HS-5 (cell line): ENCODE measurements at places on chromosomes 5 and 9.

GRCh38 chr5:106269252-106269843, 1401.4 kb downstream of the EFNA5 start:
- DNase-seq = peak; percentile 25

GRCh38 chr5:57488215-57488955, 5.8 kb upstream of the ACTBL2 start:
- peak; percentile 61 for DNase-seq

DNA sequence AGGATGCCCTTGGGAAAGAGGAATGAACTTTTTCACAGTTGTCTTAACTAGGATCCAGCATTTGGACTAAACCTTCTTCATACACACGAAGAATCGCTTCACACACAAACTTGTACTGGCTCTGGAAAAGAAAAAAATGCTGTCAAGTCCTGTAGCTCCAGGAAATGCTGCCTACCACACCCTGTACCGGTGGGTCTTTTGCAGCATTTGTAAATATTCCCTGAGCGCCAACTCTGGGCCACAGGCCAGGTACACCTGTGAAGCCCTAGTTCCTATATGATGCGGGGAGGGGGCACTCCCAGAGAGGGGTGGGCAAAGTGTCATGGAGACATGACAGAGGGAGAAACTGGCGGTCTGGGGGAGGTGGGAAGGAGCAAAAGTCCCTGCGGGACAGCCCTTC, 58.7 kb upstream of the EPB41L4B start:
- no peak for DNase-seq

DNA sequence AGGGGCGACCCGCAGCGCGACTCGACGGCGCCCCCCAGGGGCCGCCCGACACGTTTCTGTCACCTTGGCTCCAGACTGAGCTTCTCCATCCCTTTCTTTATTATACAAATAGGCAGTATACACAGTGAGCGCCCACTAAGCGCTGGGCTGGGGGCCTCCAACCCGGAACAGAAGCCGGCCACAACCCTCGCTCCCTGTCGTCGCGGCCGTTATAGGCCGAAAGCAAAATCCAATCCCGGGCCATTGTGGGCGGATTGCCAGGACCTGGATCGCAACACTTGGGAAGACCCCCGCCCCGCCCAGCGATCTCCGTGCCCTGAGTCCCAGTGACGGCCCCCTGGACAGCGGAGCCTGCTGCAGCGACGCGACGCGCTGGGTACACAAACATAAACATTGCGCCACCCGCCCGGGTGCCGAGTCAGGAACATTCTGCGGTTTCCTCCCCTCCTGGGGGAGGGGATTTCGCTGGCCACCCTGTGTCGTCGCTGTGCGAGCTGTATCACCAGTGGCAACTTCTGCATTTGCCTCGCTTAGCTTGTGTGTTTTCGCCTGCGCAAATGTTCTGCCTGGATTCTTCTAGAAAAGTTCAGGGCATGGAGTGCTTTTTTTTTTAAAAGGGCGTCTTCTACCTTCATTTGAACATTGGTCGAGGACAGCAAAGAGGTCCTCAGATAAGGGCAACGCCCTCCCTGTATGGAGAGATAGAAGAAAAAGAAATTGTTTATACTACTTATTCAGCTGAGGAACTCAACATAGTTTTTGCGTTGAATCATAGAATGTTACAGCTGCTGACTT, 1.3 kb upstream of the DUSP1 start:
- DNase-seq = no peak

- DNase-seq = no peak
Measured at GRCh38 chr9:124624735-124624992, 117.5 kb upstream of the NR5A1 start.

GRCh38 chr9:114914139-114914538, 16.3 kb downstream of the TNFSF8 start:
- no peak for DNase-seq
